Endodermal cell (in vitro differentiated cells): ENCODE measurements at places on chromosomes 12 and 14. TPM values are rescaled to one million over a fixed set of nuclear protein-coding genes. Genes with fewer than 3 reads are reported as not detected.

DNA sequence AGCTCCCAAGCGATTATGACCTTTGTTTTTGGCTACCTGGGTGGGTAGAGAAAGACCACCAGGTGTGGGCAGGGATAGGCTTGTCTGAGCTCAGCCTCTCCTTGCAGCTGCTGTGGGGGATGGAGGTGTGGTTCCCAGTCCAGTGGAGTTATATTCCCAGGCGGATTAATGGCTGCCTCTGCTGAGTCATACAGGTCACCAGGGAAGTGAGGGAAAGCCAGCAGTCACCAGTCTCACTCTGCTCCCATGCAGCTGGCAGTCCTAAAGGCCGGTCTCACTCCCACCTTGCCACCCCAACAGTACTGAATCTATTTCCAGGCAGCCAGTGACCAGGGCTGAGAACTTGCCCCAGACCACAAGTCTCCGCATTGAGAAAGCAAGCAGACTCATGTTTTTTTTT lies 399.2 kb downstream of the VRK1 start:
- no peaks in the 10 kb centered on the region for H3K4me1 ChIP-seq
- H3K4me3 ChIP-seq: no peak overlapping the region
- no peaks in the 10 kb centered on the region for H3K36me3 ChIP-seq
- H3K27me3 ChIP-seq: no peaks in the 10 kb centered on the region

The PHLDA1 gene
- total RNA-seq: 16.2 and 20.7 TPM in 2 replicates

- peaks cover 84% of the 10 kb centered on the region for H3K36me3 ChIP-seq
- H3K27me3 ChIP-seq: no peaks in the 10 kb centered on the region
- DNase-seq: no peak
- peaks cover 19% of the 10 kb centered on the region for H3K4me1 ChIP-seq
- peak overlapping the region; percentile 0 for H3K27ac ChIP-seq
Measured at GRCh38 chr12:12823811-12824210, 10.7 kb downstream of the DDX47 start.

GRCh38 chr12:66149702-66150398 lies 19.3 kb upstream of the LLPH start:
- no peaks in the 10 kb centered on the region for H3K4me1 ChIP-seq
- no peak overlapping the region for H3K27ac ChIP-seq
- H3K36me3 ChIP-seq: no peaks in the 10 kb centered on the region
- DNase-seq: peak; percentile 55
- H3K4me3 ChIP-seq: no peak overlapping the region

The KRT75 gene
- total RNA-seq: not detected in 3 replicates

The NINJ2 gene
- total RNA-seq: 0.73 TPM in 1 of 3 replicates, not detected in the others

GRCh38 chr14:85602345-85602744 lies 72.4 kb downstream of the FLRT2 start:
- H3K36me3 ChIP-seq: no peaks in the 10 kb centered on the region
- no peak overlapping the region for H3K4me3 ChIP-seq
- no peak for DNase-seq
- no peaks in the 10 kb centered on the region for H3K4me1 ChIP-seq
- H3K27me3 ChIP-seq: no peaks in the 10 kb centered on the region
- no peak overlapping the region for H3K27ac ChIP-seq

- no peak for DNase-seq
- peaks cover 20% of the 10 kb centered on the region for H3K4me1 ChIP-seq
- H3K27me3 ChIP-seq: no peaks in the 10 kb centered on the region
- no peak overlapping the region for H3K27ac ChIP-seq
- H3K4me3 ChIP-seq: no peak overlapping the region
Measured at GRCh38 chr14:22549981-22550673, 38.9 kb downstream of the DAD1 start.

GRCh38 chr14:91250912-91251311 lies 6.4 kb upstream of the GPR68 start:
- no peak for DNase-seq
- no peaks in the 10 kb centered on the region for H3K27me3 ChIP-seq
- no peaks in the 10 kb centered on the region for H3K36me3 ChIP-seq
- H3K27ac ChIP-seq: no peak overlapping the region
- no peaks in the 10 kb centered on the region for H3K4me1 ChIP-seq
- H3K4me3 ChIP-seq: no peak overlapping the region

DNA sequence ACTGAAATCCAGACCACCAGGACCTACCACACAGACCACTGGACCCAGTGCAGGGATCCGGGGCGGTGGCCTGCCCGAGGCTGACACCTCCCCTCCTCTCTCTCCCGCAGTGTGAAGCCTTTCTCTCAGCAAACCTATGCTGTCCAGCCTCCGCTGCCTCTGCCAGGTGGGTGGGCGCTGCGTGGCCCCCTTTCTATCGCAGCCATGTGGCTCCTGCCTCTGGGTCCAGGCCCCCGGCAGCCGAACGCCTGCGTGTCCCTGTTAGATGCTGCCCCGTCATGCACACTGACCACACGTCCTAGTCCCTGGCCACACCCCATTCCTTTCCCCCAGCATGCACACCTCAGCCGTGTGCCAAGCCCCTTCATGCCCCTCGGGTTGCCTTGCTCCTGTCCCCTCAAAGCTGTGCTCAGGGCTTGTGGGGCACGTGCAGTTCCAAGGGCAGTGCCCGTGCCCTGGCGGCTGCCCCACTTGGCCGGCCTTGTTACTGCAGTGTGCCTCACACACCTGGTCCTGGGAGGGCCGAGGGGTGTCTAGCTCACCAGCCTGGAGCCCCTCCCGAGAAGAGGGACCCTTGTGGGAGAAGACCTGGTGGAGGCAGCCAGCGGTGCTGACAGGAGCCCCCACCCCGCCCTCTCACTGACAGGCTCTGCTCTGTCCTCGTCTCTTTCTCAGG lies 58.0 kb upstream of the TSPAN9 start:
- H3K4me1 ChIP-seq: no peaks in the 10 kb centered on the region
- H3K4me3 ChIP-seq: no peak overlapping the region

DNA sequence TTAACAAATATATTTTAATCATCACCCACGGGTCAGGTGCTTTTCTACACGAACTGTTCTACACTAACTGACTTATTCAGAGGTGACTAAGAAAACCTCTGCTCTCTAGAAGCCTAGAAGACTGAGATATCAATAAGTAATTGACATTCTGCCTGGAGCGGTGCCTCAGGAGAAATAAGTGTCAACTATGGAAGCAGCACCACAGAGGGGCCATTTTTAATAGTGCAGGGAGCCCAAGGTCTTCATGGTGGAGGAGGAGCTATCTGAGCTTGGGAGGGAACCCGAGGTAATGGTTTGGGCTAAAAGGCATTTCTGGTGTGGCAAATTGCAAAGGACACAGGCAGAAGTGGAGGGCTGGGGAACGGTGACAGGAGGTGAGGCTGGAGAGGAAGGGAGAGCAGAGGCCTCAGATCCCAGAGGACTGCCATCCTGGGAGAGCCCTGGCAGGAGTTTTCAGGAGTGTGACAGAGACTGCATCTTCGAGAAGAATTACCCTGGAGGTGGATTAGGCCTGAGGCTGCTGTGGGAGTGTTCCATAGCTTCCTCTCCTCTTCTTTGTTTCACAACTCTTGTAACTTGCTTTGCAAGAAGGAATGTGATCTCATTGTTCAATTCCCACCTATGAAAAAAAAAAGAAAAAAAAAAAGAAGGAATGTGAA lies 123.1 kb downstream of the NPAS3 start:
- no peak overlapping the region for H3K4me3 ChIP-seq
- H3K27ac ChIP-seq: no peak overlapping the region
- no peaks in the 10 kb centered on the region for H3K27me3 ChIP-seq

The MYH6 gene
- not detected in 2 replicates for total RNA-seq

GRCh38 chr12:43816168-43816567 lies 10.1 kb upstream of the TWF1 start:
- H3K27ac ChIP-seq: no peak overlapping the region
- no peaks in the 10 kb centered on the region for H3K27me3 ChIP-seq
- no peaks in the 10 kb centered on the region for H3K36me3 ChIP-seq
- no peak for DNase-seq
- H3K4me3 ChIP-seq: no peak overlapping the region

DNA sequence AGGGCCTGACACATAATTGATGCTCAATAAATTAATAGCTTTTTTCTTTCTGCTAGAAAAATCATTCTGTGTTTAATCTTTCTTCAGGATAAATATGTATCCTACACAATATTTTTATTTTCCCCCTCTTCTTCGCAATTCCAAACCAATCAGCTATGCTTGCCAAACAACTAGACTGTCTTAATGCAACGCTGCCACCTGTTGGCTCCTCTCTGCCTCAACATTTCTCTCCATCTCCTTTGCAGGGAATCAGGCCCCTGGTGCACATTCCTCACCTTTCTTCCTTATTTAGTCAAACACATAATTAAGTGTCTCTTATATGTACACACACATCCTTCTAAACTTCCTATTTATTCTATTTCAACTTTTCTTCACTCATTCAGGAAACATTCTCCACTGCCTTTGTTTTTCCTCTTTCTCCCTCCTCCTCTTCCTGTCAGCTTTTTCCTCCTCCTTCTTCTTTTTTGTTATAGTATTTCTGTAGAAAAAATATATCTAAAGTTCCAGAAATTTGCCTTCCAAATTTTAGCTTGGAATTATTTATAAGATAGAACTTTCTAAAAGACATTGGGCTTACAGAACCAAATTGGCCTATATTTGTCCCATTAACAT lies 406.0 kb downstream of the PRKD1 start:
- H3K36me3 ChIP-seq: no peaks in the 10 kb centered on the region
- no peak overlapping the region for H3K4me3 ChIP-seq
- H3K4me1 ChIP-seq: no peaks in the 10 kb centered on the region
- H3K27ac ChIP-seq: no peak overlapping the region
- H3K27me3 ChIP-seq: no peaks in the 10 kb centered on the region
- peak; percentile 82 for DNase-seq

DNA sequence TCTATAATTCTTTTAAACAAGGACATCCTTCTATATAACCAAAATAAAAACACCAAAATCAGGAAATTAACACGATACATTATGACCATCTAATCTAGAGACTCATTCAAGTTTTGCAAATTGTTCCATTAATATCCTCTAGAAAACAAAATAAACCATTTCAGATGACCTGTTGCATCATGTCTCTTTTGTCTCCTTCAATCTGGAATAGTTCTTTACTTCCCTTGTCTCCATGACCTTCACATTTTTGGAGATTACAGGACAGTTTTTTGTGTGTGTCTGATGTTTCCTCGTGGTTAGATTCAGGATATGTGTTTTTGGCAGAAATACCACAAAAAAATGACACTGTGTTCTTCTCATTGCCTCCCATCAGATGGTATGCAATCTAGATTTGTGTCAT lies 12.5 kb upstream of the DCAF4 start:
- H3K27ac ChIP-seq: no peak overlapping the region
- H3K4me1 ChIP-seq: no peaks in the 10 kb centered on the region
- no peak overlapping the region for H3K4me3 ChIP-seq
- no peaks in the 10 kb centered on the region for H3K27me3 ChIP-seq

- no peak overlapping the region for H3K27ac ChIP-seq
- no peak overlapping the region for H3K4me3 ChIP-seq
- no peaks in the 10 kb centered on the region for H3K27me3 ChIP-seq
- H3K36me3 ChIP-seq: no peaks in the 10 kb centered on the region
Measured at GRCh38 chr12:43501703-43502102, 50.3 kb downstream of the ADAMTS20 start.

GRCh38 chr12:52052468-52053186 lies 1.4 kb downstream of the NR4A1 start:
- no peak for DNase-seq
- peaks cover 17% of the 10 kb centered on the region for H3K36me3 ChIP-seq
- H3K4me3 ChIP-seq: peak overlapping the region; percentile 89
- H3K27ac ChIP-seq: no peak overlapping the region
- H3K4me1 ChIP-seq: no peaks in the 10 kb centered on the region

- H3K4me3 ChIP-seq: no peak overlapping the region
- no peak overlapping the region for H3K27ac ChIP-seq
- no peak for DNase-seq
Measured at GRCh38 chr12:108823804-108824203, 33.6 kb downstream of the SSH1 start.

DNA sequence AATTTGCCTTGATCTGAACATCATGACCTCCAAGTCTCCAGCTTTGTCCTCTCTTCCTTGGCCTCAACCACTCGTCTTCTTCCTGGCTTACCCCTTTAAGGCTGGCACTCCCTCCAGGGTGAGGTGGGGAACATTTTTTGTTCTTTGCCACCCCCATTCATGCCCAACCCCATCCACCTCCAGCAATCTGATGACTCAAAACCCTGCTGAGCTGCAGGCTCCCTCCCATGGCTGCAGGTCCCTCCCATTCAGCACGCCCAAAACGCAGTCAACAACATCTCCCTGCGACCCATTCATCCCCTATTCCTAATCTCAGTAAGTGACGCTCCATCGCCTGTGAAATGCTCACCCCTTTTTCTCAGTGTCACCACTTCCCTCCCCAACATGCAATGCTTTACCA lies 138.8 kb upstream of the PRMT8 start:
- H3K27me3 ChIP-seq: no peaks in the 10 kb centered on the region
- no peaks in the 10 kb centered on the region for H3K4me1 ChIP-seq
- H3K27ac ChIP-seq: no peak overlapping the region
- H3K4me3 ChIP-seq: no peak overlapping the region

The B4GALNT3 gene
- 61.5 to 69.6 TPM (median 66.1 TPM) in 3 replicates for total RNA-seq

GRCh38 chr12:44052554-44052953 lies 216.7 kb downstream of the TMEM117 start:
- H3K27me3 ChIP-seq: no peaks in the 10 kb centered on the region
- H3K4me3 ChIP-seq: no peak overlapping the region
- DNase-seq: no peak
- no peaks in the 10 kb centered on the region for H3K36me3 ChIP-seq
- no peaks in the 10 kb centered on the region for H3K4me1 ChIP-seq

The BATF gene
- not detected in 3 replicates for total RNA-seq

The KLC1 gene
- 131 to 170 TPM (median 165 TPM) in 3 replicates for total RNA-seq

The TAS2R9 gene
- not detected in 2 replicates for total RNA-seq

DNA sequence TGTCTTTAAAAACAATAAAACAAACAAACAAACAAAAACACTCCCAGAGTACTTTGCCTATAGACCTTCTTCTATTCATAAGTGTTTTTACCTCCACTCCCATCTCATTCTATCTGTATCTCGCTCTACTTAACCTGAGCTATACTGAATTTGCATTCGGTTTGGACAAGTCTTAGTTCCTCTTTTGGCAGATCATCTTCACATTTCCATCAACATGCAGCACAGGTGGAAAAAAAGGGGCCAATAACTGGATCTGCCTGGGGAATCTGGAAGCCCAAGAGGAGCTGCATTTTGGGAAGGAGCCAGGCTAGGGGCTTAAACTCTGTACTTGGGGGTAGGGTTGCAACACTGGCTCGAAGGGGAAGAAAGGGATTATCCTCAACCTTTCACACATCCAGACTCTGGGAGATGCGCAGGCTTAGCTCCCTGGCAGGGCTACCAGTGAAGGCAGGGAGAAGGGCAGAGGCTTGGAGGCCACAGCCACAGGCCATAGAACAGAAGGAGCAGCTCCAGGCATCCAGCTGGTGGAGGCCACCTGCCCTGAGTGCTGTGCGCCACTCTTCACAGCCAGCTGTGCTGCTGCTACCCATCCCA lies 4.1 kb downstream of the NINJ2 start:
- no peak overlapping the region for H3K4me3 ChIP-seq

The STAB2 gene
- total RNA-seq: not detected in 3 replicates

GRCh38 chr14:77455966-77456640 lies 1.3 kb downstream of the VIPAS39 start:
- H3K27ac ChIP-seq: no peak overlapping the region
- DNase-seq: no peak
- H3K4me3 ChIP-seq: peak overlapping the region; percentile 97
- H3K36me3 ChIP-seq: peaks cover 30% of the 10 kb centered on the region

- H3K4me3 ChIP-seq: no peak overlapping the region
- no peak overlapping the region for H3K27ac ChIP-seq
- H3K27me3 ChIP-seq: no peaks in the 10 kb centered on the region
Measured at GRCh38 chr14:92660571-92660970, 87.9 kb downstream of the LGMN start.

The CDKL1 gene
- 1.5 TPM in 2 replicates for total RNA-seq

- H3K27ac ChIP-seq: no peak overlapping the region
- H3K4me3 ChIP-seq: no peak overlapping the region
- H3K27me3 ChIP-seq: no peaks in the 10 kb centered on the region
- no peaks in the 10 kb centered on the region for H3K4me1 ChIP-seq
- DNase-seq: no peak
Measured at GRCh38 chr14:58947156-58947555, 241.3 kb upstream of the DAAM1 start.
